GM13976 (cell line): ENCODE measurements at places on chromosomes 7 and 10.

- DNase-seq = peak; percentile 70
These were observed 82.4 kb upstream of the NME8 start for GRCh38 chr7:37765872-37766525.

- DNase-seq = no peak
These were observed 27.9 kb upstream of the GATA3 start for GRCh38 chr10:8026349-8027259.

- no peak for DNase-seq
These were observed 64.2 kb downstream of the DIP2C start for GRCh38 chr10:625333-625696.

GRCh38 chr10:110833941-110834628 is 37.6 kb upstream of the PDCD4 start:
- DNase-seq = no peak

- DNase-seq = no peak
These were observed 26.8 kb downstream of the PRPF18 start for GRCh38 chr10:13613519-13613918.
